HepG2 (cell line): ENCODE measurements at places on chromosomes 3 and 15.

DNA sequence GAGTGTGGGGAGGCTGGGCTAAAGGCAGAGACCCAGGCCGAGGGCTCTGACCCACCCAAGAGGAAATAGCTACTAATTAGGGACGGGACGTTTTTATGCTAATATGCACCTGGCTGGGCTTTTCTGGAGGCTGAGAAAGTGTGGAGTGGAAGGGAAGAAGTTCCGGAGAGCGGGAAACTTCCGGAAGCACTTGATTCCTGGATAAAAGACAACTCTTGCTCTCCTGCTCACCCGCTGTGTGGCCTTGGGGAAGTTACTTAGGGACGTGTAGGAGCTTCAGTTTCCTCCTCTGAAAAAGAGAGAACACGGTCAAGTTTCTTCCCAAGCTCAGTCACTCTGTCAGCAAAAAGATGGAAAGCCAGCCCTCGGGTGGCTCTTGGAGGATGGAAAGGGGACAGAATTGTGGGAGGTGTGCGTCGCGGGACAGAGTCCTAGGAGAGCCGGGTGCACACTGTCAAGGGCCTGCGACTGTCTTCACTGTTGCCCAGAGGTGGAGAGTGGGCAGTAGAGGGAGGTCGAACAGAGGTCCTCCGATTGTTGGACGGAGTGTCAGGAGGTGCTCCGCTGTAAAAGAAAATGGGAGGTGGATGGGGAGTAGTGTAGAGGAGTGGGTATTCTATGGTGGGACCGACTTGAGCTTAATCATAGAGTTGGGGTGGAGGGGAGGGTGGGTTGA, 43.2 kb downstream of the EPHB3 start:
- DNase-seq, result no peak

DNA sequence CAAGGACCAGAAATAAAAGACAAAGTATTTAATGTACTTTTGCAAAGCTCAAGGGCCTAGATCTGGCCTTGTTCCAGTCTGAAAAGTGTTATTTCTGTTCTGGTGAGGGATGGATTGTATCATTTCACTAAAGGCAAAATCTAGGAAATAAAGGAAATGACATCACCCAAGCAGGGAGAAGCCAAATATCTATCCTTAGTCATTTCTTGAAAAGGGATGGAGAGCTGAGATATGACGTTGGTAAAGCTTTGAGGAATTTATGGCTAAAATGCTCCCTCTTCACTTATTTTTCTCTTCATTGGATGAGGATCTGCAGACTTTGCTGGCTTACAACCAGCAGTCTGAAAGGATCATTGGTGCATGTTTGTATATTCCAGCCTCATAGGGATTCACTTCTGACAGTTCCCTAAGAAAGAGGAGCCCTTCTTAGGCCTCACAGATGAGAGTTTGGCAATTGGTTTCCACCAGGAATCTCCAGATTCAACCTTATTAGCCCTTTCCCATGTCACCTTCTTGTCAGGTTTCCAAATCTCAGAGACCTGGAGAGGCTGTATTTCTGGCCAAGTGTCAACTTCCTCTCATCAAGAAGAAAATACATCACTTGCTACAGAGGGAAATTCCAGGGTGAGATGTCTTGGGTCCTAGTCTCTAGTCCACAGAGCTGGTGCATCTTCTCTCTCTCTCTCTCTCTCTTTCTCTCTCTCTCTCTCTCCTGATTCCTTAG, 93.7 kb upstream of the BOC start:
- DNase-seq, result no peak

DNA sequence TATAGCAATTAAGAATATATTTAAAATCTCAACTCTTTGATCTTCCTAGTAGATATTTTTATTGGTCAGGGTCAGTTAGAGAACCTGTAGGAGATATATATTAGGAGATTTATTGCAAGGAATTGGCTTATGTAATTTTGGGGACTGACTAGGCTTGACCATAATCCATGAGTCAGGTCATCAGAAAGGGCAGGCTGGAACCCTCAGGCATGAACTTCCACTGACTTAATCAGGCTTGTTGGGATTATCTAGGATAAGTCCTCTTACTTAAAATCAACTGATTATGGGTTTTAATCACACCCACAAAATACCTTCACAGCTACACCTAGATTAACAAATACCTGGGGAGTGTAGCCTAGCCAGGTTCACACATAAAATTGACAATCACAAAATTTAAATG, 156.1 kb downstream of the MYRIP start:
- DNase-seq, result no peak

DNA sequence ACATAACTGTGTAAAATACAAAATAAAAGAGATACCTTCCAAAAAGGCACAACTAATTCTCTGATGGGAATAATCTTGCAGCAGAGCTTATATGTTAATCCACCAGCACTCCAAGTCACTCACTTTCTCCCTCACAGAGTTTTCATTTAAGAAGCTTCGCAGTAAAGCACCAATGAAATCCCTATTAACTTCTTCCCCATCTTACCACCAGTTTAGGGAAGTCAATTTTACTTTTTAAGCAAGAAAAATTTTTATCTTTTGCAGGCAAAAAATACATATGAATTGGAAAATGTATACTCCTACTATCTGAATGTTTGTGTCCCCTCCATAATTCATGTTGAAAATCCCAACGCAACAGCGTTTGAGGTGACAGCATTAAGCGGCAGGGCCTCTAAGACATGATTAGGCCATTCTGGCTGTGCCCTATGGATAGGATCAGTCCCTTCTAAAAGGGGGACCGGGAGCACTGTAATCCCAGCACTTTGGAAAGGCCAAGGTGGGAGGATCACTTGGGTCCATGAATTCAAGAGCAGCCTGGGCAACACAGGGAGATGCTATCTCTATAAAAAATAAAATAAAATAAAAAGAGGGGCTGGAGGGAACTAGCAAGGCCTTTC, 435.8 kb downstream of the SHQ1 start:
- no peak for DNase-seq

DNA sequence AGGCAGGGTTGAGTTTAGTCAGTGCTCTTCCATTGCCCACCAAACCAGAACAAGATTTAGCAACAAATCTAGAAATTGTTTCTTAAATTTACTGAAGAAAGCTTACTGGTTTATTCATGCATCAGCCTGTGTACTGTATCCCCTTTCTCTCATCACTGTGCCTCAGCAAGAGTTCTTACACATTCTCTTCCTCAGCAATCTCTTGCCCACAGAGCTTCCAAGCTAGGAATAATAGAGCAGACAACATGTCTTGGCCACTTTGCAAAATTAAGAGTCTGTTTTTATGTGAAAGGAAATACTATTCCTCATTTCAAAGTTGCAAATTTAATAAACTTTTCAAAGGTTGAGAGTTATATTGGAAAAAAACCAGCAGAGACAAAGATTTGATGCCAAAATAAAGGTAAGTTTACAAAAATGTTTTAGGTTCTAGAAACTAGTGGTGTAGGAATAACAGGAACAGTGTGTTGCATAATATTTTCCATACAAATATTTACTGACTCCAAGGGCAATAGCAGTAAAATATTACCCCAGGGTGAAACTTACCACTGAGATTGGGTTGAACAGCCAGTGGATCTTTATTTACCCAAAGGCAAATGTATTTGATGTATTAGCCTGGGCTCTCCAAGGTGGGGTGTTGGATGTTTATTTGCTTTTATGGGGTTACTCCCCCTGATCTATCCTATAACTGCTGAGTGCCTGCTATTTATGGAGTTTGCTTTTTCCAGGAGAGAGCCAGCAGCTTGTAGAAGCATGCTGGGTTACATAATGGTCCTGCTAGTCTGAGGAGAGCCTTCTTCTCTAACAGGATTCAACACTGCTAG, 276.7 kb downstream of the ADAMTSL3 start:
- peak; percentile 78 for DNase-seq

DNA sequence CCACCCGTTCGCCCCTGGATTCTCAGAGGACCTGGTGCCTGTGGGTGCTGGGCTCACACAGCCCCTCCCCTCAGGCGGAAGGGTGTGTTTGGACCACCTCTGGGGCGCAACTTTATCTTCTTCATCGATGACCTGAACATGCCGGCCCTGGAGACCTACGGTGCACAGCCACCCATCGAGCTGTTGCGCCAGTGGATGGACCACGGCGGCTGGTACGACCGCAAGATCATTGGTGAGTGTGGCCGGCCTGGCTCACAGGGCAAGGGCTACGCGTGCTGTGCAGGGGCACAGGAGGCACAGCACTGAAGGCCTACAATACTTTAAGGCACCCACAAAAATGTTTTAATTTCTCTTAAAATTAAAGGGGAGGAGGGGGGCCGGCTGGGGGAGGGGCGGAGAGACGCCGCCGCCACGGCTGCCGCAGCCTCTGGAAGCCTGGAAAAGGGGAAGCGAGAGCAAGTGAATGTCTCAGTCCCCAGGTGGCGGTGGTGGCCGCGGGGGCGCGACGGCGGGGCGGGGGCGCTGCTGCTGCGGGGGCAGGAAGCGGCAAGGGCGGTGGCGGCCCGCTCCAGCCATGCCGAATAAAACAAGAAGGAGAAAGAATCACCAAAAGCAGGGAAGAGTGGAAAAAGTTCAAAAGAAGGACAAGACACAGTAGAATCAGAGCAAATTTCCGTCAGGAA, 56.8 kb downstream of the DNAH1 start:
- no peak for DNase-seq

DNA sequence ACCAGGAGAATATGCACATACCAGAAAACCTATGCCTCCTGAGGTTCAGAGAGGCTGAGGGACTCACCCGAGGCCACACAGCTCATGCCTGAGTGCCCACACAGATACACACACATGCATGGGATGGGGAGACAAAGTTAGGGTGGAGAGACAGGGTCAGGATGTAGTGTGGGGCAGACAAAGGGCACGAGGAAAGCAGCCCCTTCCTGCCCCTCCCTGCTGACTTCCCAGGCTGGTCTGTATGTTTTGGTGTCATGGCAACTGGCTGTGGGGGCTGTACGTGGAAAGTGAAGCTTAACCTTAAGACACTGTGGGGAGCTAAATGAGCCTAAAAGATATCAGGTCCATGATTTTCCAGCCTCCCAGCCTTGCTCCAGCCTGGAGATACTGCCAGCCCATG, 57.8 kb downstream of the EPHB3 start:
- no peak for DNase-seq

DNA sequence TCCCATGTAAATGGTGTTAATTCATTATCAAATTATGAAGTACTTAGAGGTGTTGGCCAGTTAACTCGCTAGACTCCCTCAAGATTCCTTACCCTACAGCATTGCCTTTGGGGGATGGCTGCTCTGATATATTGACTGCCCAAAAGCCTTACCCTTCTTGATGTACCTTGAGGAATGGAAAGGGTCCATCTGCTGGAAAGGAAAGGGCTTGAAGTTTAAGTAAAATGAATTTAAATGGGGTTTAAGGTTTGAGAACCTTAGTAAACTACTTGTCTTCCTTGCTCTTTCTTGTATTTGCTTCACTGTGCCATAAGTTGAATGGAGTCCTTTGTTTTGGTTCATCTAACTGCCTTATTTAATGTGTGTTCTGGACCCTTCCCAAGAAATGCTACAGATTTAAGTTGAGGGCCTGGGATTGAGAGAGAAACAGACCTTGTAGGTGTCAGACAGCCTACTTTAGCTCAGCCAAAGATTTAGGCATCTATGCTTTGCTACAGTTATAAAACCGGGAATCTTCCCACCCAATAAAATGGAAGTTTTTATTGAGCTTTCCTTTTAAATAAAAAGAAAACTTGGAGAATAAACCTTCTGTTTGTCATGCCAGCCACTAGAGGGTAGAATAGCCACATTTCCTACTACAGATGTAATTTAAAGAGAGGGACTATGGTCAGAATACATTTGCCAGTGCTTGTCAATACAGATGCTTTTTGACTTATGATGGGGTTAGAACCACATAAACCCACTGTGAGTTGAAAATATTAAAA, 25.3 kb downstream of the CMSS1 start:
- peak; percentile 38 for DNase-seq

DNA sequence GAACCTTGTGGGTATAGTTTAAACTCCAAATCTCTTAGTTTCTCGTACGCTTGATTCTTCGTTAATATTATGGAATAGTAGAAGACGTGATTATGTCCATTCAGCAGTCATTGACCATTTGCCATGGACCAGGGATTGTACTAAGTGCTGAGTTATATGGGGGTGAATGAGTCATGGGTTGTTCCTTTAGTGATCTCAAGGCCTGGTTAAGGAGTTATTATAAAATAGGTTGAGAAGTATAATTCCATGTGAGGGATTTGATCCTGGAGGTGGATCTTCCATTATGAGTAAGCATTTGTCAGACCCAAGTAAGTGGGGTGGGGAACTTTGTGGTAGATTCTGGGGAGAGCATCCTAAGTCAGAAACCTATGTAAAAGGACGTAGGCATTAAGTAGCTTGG, 15.4 kb downstream of the NR2C2 start:
- no peak for DNase-seq

- DNase-seq, result no peak
These were observed 14.7 kb downstream of the TM4SF4 start for GRCh38 chr3:149489060-149489690.

DNA sequence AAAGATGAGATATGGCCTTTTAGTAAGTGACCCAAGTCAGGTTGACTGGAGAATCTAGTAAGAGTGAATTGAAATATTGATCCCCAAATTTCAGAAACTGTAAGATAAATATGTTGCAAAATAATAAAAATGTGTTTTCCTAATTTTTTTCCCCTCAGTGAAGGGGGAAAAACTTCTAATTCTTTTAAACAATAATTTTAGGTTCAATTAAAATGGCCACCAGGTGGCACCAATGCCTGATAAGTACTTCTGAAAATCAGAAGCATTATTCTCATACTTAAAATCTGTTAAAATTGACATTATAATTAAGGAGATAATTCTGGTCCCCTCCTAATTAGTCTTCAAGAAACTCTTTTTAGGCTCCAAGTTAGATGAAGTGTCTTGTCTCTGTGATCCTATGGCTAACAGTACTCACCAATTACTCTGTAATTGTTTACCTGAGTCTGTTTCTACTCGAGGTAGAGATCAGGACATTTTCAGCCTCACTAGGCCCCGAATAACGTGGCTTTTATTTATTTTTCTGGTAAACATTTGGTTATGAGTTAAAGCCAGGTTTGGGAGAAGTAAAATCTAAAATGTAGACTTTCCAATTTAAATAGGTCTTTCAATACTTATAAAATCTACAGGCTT, 52.6 kb downstream of the NMD3 start:
- DNase-seq, result peak; percentile 28

GRCh38 chr15:68230157-68231100, 901 bp upstream of the CLN6 start:
- no peak for DNase-seq

GRCh38 chr3:107662124-107662507, 139.4 kb downstream of the BBX start:
- no peak for DNase-seq

- DNase-seq, result no peak
These were observed 29.0 kb upstream of the ZMAT3 start for GRCh38 chr3:179100652-179101051.

- DNase-seq, result peak; percentile 72
These were observed 5.5 kb downstream of the SFMBT1 start for GRCh38 chr3:53040351-53040820.

DNA sequence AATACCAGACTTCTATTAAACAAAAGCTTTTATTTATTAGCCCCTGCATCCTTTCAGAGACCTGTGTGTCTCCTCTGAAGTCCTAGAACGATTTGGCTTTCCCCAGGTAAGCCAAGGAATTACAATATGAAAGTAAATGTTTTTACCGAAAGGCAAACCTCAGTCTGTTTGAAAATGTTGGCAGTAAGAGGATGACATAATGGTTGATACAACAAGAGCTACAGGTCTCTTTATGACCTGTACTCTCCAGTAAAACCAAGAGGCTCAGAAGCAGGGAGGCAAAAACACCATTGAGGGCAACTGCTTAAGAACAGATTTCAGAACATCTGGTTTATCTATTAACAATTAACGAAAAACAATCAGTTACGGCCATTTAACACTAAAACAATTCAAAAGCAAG, 107.8 kb downstream of the ADAM10 start:
- no peak for DNase-seq

- DNase-seq, result no peak
These were observed 29.8 kb downstream of the ZNF592 start for GRCh38 chr15:84778194-84778593.
